WTC11 (cell line): ENCODE measurements at places on chromosomes 12 and 14. TPM values are rescaled to one million over a fixed set of nuclear protein-coding genes. Genes with fewer than 3 reads are reported as not detected.

The ESPL1 gene
- total RNA-seq = 41.5 to 61.4 TPM (median 48.5 TPM) in 3 replicates

The SEL1L gene
- 24.6 to 29.1 TPM (median 28.7 TPM) in 3 replicates for total RNA-seq

The GPR132 gene
- total RNA-seq = 0.09 to 0.13 TPM in 2 of 3 replicates, not detected in the other

The IL31 gene
- not detected in 3 replicates for total RNA-seq

The RND1 gene
- 7.6 to 9.1 TPM (median 8.5 TPM) in 3 replicates for total RNA-seq

The SLC17A8 gene
- 0.05 to 0.26 TPM in 2 of 3 replicates, not detected in the other for total RNA-seq

The ISCA2 gene
- 49.1 to 50.6 TPM (median 50.1 TPM) in 3 replicates for total RNA-seq

The FBLN5 gene
- 2.7 to 4.0 TPM (median 3.6 TPM) in 3 replicates for total RNA-seq

The MIPOL1 gene
- 12.0 to 13.1 TPM (median 12.3 TPM) in 3 replicates for total RNA-seq

DNA sequence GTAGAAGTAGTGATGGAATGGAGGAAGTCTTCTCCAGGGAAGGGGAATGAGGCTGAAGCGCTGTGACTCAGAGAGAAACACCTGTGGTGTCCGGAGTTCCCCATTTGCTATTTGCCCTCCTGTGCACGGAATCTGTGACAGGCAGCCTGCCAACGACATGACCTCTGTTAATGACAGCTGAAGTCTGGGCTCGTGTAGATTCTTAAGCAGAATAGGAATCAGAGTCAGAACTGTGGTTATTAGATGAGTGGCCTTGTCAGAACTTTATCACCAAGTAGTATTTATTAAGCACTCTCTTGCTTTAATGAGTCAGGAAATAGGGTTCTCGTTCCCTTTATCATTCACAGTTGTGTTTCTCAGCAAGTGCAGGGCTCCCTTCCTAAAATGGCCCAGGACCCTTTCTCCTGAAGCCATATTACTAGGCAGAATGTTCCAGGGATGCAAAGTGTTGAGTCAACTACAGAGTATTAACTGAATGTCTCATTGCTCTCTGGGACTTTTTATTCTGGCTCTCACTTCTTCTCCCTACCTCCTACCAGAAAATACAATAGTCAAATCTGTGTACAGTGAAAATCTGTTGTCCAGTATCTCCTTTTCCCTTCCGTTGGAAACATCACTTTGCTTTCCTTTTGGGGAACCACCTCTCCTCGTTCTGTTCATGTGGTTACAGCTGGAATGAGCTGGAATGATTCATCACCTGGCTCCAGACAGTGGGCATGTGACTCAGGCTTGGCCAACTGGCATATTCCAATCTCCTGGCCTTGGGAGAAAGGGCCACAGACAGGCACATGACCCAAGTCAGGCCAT, 77.8 kb upstream of the MAX start:
- DNase-seq = no peak

GRCh38 chr14:34711169-34711568, 3.2 kb downstream of the CFL2 start:
- DNase-seq = no peak

GRCh38 chr12:59431266-59431665, 164.6 kb upstream of the SLC16A7 start:
- no peak for DNase-seq

- DNase-seq = no peak
Observed at GRCh38 chr14:101028971-101029667, 125.6 kb upstream of the RTL1 start.

GRCh38 chr12:124297856-124298255, 3.0 kb downstream of the RFLNA start:
- DNase-seq = no peak

- no peak for DNase-seq
Observed at GRCh38 chr12:119843100-119843499, 34.0 kb downstream of the CIT start.

DNA sequence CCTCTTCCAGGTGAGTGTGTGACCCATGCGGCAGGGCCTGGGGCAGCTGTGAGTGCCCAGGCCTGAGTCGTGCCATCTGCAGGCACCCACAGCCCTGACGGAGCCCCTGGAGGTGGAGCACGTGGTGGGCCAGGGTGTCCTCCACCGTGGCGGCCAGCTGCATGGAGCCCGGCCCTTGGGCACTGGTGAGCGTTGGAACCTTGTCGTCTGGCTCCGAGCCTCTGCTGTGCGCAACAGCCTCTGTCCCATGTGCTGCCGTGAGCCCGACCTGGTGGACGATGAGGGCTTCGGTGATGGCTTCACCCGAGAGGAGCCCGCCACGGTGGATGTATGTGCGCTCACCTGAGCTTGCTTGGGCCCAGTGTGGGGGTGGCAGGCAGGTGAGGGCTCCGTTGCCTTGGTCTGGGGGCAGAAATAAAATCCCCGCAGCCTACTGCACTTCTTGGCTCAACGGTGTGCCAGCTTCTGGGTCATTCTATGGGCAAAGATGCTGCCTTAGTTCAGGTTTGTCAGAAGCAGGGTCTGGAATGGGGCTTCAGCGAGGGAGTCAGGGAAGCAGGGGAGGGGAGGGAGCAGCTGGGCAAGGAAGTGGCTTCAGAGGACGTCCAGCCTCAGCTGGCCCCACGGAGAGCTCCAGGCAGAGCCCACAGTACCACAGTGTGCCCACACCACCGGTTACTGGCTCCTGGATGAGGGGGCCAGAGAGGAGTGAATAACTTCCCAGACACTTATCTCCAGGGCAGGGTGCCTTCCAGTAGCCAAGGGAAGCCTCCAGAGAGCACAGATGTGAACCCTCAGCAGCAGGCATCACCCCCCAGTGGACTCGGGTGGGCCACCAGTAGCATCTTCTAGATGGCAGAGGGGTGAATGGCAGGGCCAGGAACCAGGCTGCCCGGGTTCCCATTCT, 1.2 kb upstream of the ARL6IP4 start:
- DNase-seq = no peak

GRCh38 chr14:86464341-86464740, 934.4 kb downstream of the FLRT2 start:
- no peak for DNase-seq

- DNase-seq = no peak
Observed at GRCh38 chr12:67632005-67632404, 16.5 kb upstream of the DYRK2 start.

DNA sequence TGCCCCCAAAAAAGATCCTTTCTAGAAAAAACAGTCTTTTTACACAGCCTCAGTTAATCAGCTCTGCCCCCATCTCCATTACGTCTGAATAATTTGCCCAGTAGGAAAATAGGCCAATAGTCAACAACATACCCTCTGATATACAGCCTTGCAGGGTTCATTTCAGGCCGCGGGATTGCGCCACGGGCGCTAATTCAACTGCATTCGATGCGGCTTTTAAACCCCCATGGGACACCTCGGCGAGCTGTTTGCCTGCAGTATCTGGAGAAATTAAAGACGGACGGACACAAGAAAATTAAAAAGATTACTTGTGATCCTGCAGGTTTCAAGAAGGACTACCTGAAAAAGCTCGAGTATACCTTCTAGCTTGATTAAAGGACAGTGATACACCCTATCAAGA, 36.1 kb downstream of the ERP29 start:
- DNase-seq = no peak

- DNase-seq = no peak
Observed at GRCh38 chr14:95562892-95563685, 28.2 kb downstream of the GLRX5 start.

DNA sequence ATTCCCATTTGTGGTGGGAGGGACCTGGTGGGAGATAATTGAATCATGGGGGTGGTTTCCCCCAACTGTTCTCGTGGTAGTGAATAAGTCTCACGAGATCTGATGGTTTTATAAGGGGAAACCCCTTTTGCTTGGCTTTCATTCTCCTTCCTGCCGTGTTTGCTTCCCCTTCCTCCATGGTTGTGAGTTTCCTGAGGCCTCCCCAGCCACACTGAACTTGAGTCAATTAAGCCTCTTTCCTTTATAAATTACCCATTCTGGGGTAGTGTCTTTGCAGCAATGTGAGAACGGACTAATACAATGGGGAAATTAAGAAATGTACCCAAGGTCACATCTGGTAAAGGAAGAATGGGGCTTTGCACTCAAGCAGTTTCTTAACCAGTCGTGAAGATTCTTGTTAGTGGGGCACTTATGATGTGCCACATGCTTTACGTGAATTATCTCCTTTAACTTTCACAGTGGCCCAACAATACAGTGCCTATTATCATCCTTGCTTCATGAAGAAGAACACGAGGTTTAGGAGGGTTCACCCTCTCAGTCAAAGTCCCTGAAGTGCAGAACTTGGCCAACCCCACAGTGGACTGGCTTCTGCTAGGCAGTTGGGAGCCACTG, 234.3 kb downstream of the EFCAB11 start:
- no peak for DNase-seq

GRCh38 chr14:69741055-69741454, 25.9 kb upstream of the SRSF5 start:
- no peak for DNase-seq

DNA sequence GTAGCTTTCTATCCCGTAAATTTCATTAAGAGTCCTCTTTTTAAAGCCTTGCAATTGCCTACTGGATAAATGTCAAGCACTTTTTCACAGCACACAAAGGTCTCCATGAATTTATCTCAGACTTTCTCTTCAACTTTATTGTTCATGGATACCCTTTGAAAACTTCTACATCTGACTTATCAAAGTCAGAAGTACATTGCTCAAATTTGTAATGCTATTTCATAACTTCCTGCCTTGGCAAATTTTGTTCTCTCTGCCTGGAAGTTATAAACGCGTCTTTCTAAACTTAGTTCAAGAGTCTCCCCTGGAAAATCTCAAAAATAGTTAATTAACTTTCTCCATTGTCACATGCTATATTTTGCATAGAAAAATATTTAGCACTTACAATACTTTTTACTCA, 55.9 kb upstream of the RERGL start:
- no peak for DNase-seq

DNA sequence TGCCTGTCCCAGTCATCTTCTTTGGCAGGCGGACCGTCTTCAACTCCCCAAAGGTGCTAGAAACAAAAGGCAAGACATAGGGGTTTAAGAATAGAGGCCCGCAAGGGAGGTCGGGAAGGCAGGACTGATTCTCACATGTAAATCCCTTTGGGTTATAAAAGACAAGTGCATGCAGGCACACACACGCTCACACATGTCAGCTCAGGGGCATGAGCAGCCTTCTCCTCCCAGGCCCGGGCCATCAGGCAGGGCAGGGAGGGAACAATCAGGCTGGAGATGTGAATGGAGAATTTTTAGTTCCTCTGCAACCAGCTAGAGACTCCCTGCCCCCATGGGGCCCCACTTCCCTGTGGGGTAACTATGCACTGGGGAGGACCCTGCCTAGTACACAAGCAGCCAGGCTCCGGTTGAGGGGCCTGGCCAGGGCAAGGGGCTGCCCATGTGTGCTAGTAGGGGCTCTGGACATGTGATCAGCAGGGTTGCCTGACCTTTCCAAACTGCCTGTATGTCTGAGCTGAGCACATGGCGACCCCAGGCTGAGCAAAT, 107.2 kb downstream of the RBM19 start:
- no peak for DNase-seq

DNA sequence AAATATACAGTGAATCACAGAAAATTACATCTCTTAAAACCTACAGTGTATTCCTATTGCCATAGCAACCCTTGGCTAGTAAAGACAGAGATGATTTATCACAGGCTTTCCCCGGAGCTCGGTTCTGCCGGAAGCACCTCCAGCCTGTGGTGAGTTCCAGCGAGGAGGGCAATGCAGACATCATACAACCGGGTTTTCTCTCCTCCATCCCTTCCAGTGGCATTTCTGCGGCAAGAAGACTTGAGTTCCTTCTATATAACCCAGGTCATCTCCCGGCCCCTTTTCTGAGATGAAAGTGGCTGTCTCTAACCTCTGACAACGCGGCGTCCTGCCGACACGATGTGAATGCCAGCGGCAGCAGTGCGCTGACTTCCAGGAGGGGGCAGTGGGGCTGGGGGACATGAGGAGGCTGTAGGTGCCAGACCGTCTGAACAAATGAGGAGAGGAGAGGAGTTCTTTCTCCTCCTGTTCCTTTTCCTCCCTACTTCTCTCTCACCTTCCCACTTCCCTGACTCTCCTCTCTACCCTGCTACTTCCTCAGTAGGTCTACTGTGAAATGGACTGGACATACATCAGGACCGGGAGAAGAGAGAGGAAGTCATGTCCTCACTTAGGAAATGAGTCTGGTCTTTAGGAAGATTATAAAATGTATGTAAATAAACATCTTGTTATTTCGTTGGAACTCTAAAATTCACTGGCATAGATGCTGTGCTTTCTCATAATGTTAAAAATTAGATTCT, 68.6 kb upstream of the MAX start:
- DNase-seq = peak; percentile 65

- DNase-seq = no peak
Observed at GRCh38 chr12:85865890-85866289, 8.2 kb upstream of the NTS start.

GRCh38 chr12:128790221-128790620, 33.5 kb downstream of the SLC15A4 start:
- no peak for DNase-seq

GRCh38 chr14:80425686-80426085, 214.4 kb upstream of the DIO2 start:
- DNase-seq = no peak
